Right renal pelvis (tissue), 4 donors: ENCODE measurements at places on chromosomes 1 and 21. TPM values are rescaled to one million over a fixed set of nuclear protein-coding genes. Genes with fewer than 3 reads are reported as not detected.

DNA sequence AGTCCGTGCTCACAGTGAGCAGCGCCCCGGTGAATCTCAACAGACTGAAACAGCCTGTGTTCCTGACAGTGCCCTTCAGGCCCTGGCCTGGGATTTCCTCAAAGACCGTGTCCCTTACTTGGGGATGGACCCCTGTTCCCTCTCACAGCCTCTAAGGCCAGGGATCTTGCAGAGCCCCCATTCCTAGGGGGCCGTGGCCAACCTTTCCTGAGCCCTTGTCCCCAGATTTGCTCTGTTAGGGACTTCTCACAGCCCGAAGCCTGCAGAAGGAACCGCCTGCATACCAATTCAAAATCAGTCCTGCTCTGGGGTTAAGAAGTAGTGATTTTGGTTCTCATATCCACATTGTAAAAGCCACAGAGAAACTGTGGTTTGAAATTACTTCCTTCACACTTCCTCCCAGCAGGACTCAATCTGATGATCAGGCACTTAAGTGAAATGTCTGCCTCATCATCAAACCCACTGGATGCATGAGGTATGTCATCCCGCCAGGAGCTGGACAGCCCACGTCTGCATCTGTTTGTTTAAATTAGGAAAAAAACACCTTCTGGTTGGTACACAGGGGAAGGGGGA lies 14.9 kb downstream of the ABCA4 start:
- DNase-seq: no peak

The TSNAX gene
- polyA plus RNA-seq: 58.7 TPM

DNA sequence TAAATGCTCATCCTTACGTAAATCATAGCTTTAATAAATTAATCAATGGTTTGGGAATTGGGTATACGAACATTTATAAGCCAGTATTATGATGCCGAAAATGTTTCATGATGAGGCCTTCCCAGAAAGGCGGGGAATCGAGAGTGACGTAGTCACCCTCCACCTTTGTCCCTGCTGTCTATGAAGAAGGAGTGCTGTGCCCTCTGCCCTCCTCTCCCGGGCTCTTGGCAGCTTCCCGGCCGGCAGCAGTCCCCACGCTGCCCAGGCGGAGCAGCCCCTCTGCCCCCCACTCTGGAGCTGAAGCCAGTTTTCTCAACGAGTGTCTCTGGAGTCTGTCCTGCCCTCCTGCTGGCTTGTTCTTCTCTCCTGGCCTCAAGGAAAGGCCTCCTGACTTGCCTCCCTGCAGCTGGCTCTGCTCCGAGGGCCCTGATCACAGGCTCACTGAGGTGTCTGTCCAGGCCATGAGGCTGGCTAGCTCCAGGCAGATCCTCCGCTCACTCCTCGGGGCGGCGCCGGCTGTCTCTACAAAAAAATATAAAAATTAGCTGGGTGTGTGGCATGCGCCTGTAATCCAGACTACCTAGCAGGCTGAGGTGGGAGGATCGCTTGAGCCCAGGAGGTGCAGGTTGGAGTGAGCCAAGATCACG lies 150.7 kb upstream of the COL6A1 start:
- DNase-seq: no peak

GRCh38 chr1:19206947-19207346 lies 3.1 kb downstream of the UBR4 start:
- no peak for DNase-seq

The UBASH3A gene
- polyA plus RNA-seq: 0.10 TPM

- no peak for DNase-seq
Measured at GRCh38 chr1:195173753-195174152, 1434.5 kb downstream of the KCNT2 start.

The PRR9 gene
- not detected for polyA plus RNA-seq

- DNase-seq: no peak
Measured at GRCh38 chr21:38716942-38717341, 88.8 kb upstream of the ETS2 start.

GRCh38 chr1:201336711-201337450 lies 40.6 kb downstream of the TNNT2 start:
- no peak for DNase-seq

- DNase-seq: no peak
Measured at GRCh38 chr1:113248494-113248893, 141.8 kb upstream of the MAGI3 start.

DNA sequence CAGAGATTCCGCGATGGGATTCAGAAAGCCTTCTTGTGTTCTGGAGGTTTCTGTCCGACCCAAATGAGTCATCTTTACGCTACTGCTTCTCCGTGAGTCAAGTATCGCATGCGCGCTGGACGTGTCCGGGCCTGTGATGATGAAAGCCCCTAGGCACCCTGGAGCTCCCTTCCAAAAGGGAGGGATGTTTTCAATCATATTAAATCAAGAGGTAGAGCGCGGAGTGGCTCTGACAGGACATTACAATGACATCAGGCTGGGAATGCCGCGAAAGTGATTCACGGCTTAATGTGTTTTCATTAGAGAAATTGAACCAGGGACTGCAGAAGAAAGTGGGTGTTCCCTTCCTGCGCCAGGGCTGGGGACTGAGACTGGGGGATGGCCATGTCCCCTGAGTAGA lies 48.5 kb downstream of the AJAP1 start:
- DNase-seq: peak; percentile 28

The MAEL gene
- 2.1 TPM for polyA plus RNA-seq

DNA sequence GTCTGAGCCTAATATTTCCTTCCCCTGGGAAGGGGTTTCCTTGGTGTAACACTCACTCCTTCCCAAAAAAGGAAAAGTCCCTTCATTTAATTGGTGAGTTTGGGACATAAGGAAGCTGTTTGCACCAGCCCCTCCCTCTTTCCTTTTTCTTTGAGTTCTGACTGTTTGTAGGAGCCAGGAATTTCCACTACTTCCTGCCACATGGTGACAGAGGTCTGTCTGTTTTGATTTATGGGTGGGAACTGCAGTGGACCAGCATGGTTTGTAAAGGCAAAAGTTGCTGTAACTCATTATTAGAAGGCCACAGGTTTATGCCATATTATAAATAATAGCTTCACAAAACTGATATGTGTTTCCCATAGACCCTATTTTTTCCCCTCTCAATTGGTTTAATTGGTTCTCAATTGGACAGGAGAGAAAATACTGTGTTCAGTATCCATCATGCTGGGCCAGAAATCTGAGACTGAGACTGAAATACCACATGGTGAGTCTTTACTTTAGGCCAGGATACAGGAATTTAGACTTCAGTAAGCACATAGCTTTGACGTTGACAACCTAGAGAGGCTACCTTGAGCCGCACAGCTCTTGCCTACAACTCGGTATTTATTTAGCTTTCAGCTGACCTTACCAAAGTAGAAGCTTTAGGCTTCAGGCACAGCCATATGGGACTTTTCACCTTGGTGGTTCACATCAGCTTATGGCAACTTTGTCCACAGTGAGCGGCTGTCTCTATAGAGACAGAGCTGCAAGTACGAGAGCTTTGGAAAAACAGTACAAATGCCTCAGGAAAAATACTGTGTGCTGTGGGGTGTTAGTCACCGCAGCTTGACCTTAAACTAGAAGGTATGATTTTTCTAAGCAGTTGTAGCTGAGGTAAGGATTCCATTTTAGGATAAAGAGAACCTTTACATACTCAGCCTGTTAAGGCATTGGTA lies 40.0 kb upstream of the RGS7 start:
- DNase-seq: peak; percentile 5

DNA sequence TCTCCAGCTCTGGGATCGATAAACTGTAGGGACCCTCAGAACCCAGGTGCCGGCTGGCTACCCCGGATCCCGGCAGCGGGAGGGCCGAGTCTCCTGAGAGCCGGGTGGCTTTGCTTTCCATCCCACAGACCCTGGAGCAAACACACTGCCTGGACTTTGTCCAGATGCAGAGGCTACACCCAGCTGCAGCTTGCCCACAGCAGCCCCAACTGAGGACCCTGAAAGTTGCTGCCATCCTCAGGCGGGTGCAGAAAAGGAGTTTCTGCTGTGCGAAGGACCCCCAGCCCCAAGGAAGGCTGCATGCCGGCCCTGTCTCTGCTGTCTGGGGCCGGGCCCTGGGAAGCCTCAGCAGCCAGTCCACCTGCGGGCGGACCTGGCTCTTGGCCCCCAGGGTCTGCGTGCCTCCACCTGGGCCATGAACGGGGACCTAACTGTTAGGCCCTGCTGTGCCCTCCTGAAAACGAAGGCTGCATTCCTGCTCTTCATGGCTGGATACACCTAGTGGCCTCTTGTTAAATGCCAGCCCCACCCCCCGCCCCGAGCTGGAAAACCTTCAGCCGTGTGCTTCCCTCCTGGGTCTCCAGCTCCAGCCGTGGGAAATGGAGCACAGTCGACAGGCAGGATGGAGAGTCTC lies 97.5 kb upstream of the ARHGEF16 start:
- no peak for DNase-seq

The OR10Z1 gene
- polyA plus RNA-seq: 0.03 TPM

DNA sequence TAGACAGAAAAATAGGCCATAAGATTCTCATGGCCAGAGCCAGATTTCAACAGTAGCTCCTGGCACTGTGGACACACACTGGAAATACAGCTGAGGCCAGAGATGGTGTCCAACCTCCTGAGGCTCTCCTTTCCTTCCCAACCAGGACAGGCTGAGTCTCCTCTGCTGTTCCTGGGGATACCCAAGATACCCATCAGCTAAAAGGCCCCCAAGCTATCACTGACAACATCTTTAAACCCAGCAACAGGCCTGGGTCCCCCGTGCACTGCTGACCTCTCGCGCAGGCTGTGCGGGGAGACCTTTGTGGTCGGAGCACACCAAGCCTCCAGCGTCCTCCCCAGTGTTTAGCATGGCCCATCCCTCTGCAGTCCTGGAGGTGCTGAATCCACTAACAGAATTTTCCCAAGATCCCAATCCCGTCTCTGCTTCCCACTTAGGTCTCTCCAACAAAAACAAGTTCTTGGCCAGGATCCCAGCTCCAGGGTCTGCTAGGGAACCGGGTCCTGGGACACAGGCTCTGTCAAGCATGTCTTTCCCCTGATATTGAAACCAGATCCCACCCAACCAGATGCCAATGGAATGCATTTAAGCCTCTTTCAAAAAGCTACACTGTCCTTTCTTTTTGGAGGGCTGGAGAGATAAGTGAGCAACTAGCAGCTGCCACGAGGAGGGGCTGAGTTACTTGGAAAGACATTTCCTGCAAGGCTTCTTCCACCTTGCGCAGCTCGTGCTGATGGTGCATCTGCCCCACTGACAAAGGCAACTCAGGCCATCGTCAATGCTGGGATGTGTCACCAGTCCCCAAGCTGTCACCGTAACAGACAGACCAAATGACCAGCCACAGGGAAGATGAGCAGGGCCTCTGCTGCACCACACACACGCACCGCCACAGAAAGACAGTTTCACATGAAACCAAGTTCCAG lies 73.2 kb downstream of the BCAR3 start:
- no peak for DNase-seq

DNA sequence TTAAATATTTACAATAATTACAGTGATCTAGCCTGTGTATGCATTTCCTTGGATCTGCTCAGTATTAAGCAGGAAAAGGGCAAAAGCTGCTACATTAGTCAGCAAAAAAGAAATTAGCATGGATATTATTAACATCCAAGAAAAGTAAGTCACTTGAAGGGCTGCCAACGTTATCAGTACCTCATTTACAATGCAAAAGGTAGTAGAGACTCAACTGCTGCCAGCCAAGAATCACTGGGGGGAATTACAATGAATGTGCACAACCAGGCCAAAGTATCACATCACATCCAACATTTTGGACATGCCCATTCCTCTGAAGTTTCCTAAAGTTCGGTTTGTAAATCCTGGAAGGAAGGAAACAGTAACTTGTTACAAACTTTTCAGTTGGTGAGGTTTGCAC lies 1.9 kb downstream of the CNN3 start:
- DNase-seq: no peak

The LEFTY1 gene
- polyA plus RNA-seq: 2.8 TPM

DNA sequence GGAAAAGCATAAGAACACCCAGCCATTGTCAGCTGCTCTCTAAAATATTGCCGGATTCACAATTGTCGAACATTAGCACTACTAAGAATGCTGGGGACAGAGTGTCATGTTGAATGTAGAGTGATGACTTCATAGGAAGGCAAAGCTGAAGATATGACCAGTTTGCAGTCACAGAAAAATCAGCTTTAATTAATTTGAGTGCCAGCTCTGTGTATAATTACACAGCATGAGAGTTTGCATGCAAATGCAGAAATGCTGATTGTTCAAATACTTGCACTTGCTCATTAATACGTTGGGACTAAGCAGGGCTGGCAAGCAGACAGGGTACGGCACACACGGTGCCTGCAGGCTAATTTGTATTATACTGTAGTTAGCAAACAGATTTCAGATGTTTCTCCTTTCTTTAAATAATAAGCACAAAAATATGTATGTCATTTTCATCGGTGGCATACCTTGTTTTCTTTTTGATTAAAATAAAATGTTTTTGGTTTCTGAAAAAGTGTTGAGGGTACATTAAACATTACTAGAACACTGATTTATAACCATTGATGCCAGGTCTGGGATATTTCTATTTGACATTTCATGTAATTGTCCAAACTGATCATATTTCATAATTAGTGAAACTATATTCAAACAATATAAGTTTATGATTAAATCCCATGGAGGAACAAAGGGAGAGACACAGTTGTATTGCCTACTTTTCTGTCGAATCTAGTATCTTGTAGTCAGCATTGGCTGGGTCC lies 99.8 kb upstream of the ADGRL2 start:
- DNase-seq: no peak

GRCh38 chr1:3827813-3828307 lies 29.2 kb downstream of the CEP104 start:
- no peak for DNase-seq

GRCh38 chr1:77401384-77401783 lies 119.6 kb downstream of the AK5 start:
- DNase-seq: no peak

The FNDC10 gene
- polyA plus RNA-seq: 4.5 TPM

DNA sequence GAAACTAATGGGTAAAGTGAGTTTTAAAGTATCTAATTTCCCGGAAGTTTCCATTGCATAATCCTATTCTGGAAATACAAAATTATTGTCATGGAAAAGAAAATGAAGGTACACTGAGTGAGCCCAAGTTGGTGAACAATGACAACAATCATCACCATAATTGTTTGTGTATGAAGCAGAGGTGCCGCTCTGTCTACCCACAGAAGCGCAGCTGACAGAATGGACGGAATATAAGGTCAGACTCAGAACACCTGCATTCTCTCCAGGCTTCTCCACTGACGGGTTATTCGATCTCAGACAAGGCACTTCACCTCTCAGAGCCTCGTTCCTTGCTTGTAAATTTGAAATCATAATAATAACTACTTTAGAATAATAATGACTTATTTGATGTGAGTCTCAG lies 99.1 kb upstream of the NGF start:
- no peak for DNase-seq

- DNase-seq: no peak
Measured at GRCh38 chr1:184743062-184743756, 11.4 kb downstream of the EDEM3 start.

The KCNE2 gene
- polyA plus RNA-seq: 0.93 TPM

GRCh38 chr21:42503711-42504110 lies 7.7 kb upstream of the RSPH1 start:
- no peak for DNase-seq

- DNase-seq: no peak
Measured at GRCh38 chr1:240285540-240285939, 193.9 kb downstream of the FMN2 start.

DNA sequence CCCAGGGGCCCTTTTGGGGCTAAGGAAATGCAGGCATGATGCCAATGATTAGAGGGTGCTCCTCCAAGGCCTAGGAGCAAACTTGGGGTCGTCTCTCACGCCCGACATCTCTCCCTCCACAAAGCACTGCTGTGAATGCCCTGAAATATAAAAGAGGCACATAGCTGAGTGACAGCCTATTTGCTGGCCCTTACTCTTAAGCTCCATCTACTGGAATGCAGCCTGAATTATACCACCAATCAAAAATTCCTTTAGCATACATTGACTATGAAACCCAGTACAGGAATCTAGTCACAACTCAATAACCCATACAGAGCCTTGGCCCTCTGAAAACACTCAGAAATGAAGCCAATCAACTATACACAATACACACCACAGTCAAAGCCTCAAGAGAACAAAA lies 105.5 kb downstream of the LRIG2 start:
- no peak for DNase-seq
